ENCODE measurements at places on chromosomes 2 and 18.

DNA sequence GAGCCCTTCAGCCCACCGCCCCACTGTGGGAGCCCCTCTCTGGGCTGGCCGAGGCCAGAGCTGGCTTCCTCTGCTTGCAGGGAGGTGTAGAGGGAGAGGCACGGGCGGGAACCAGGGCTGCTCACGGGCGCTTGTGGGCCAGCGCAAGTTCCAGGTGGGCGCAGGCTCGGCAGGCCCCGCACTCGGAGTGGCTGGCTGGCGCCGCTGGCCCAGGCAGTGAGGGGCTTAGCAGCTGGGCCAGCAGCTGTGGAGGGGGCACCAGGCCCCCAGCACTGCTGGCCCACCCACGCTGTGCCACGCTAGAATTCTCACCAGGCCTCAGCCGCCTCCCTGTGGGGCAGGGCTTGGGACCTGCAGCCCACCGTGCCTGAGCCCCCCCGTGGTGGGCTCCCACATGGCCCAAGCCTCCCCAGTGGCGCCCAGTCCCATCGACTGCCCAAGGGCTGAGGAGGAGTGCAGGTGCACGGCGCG, 45.2 kb downstream of the SLC5A7 start:
- DNase-seq = no peak

DNA sequence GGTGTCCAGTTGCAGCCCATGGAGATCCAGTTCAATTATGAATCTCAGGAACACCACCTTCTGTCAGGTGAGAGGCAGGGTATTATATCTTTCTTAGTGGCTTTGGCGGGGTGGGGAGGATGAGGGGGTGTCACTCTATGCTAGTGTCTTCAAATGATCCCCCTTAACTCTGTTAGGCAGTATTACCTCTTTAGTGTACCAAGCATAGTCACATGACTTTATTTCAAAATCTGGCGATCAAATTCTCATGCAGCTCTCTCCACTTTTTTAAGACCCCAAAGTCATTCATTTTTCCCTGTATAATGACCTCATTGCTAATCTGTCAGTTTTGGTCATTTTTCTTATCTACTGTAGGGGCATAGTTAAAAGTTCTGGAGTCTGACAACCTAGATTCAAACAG, 1.1 kb upstream of the ZSCAN30 start:
- DNase-seq = no peak

DNA sequence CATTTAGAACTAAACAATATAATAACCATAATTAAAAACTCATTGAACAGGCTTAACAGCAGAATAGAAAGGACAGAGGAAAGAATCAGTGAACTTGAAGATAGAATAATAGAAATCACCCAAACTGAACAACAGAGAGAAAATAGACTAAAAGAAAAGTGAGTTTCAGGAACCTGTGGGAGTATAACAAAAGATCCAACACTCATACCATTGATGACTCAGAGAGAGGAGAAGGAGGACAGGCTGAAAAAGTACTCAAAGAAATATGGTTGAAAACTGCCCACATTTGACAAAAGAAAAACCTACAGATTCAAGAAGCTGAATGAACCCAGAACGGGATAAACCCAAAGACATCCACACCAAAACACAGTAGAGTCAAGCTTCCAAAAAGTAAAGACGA, 54.2 kb upstream of the FMNL2 start:
- DNase-seq = no peak

DNA sequence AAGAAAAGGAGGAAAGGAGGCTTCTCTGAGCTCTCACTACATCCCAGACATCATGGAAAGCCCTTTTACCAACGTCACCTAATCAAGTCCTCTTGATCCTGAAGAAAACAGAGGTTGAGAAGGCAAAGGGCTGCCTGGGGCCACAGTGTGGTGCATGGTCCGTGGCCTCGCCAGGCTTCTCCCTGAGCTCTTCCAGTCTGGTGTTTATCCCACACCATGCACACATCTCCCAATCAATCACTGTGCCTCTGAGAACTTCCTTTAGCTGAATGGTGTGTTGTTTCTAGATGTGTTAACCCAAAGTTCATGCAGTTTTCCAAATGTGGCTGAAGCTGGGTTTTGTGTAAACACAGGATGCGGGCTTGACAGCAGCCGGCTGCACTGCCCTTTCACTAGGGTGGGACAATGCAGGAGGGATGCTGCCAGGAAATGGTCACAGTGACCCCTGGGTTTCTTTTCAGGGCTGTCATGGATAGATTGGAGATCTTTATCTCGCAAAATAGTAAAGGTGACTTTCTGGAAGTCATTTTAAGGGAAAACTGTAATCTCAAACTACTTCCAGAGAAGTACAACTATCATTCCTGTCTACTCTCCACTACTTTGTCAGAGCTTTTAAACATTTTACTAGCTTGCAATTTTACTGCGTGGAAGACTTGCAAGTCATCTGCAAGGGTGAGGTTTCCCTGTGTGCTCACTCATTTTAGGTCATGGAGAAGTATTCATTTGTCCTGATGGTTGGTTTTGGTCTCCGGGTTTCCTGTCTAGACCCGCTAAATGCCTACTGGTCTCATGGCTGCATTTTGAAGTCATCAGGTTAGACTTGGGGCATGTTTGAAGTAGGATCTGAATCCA, 54.6 kb downstream of the IL1R2 start:
- no peak for DNase-seq

DNA sequence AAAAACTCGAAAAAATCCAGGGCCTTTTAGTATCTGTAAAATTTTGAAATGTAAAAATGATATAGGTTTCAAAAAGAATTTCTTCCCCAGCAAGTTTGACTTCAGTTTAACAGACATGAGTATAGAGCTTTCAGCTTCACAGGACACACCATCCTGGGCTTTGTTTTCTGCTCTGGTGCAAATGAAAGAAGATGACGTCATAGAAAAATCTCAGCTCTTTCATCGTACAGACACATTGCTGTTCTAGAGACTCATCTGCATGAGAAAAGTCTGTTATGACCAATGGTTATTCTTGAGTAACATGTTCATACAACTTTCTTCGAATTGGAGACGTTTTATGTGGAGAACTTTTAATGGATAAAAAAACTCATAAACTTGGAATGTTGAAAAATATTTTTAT, 111.7 kb upstream of the DYNAP start:
- no peak for DNase-seq

DNA sequence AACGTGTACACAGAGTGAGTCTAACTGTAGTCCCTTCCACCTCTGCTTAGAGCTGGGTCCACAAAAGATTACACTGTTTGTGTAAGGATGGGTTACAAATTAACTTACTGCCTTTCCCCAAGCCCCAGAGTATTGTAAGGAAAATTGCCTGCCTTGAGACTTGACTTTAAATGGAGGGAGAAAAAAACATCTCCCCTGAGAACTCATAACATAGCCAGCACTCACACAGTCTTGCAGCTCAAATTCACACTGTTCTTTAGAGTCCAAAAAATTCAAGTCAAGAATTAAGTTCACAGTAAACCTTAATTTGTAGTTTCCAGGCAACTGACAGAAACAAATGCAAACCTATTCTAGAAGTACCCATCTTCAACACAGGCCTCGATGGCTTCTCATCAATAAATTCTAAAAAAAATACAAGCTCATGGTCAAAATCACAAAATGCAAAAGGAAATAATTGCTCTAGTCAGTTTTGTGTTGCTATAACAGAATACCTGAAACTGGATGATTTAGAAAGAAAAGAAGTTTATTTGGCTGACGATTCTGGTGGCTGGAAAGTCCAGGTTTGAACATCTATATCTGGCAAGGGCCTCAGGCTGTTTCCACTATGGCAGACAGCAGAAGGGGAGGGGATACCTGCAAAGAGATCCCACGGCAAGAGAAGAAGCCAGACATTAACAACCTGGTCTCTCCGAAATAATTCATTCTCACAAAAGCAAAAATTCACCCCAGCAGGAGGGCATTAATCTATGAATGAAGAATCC, 34.6 kb upstream of the TMEM17 start:
- DNase-seq = no peak
